ENCODE measurements at places on chromosomes 5 and 9. TPM values are rescaled to one million over a fixed set of nuclear protein-coding genes. Genes with fewer than 3 reads are reported as not detected.

The ADAMTS13 gene
- total RNA-seq: 1.7 TPM

GRCh38 chr5:87582149-87582548 lies 169.4 kb upstream of the CCNH start:
- no peak for DNase-seq

DNA sequence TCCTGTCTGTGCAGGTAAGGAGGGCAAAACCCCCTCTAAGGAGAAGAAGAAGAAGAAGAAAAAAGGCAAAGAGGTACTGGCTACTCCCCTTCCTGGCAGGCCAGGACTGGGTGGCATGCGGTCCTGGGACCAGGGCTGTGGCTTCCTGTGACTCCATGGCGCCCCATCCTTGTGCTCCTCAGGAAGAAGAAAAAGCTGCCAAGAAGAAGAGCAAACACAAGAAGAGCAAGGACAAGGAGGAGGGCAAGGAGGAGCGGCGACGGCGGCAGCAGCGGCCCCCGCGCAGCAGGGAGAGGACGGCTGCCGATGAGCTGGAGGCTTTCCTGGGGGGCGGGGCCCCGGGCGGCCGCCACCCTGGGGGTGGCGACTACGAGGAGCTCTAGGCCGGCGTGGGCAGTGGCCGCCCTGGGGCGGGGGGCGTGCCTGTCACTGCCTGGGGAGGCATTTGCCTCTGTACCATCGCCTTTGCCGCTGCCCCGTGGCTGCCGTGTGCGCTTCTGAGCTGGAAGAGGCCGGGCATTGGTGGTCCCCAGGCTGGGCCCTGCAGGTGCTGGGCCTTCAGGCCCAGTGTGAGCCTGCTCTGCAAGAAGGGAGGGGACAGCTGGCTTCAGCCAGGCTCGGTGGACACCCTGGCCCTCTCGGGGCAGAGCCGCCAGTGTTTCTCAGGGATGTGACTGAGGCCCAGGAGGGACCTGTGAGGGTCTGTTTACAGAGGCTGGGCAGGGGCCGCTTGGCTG lies 2.0 kb upstream of the AJM1 start:
- no peak for DNase-seq

DNA sequence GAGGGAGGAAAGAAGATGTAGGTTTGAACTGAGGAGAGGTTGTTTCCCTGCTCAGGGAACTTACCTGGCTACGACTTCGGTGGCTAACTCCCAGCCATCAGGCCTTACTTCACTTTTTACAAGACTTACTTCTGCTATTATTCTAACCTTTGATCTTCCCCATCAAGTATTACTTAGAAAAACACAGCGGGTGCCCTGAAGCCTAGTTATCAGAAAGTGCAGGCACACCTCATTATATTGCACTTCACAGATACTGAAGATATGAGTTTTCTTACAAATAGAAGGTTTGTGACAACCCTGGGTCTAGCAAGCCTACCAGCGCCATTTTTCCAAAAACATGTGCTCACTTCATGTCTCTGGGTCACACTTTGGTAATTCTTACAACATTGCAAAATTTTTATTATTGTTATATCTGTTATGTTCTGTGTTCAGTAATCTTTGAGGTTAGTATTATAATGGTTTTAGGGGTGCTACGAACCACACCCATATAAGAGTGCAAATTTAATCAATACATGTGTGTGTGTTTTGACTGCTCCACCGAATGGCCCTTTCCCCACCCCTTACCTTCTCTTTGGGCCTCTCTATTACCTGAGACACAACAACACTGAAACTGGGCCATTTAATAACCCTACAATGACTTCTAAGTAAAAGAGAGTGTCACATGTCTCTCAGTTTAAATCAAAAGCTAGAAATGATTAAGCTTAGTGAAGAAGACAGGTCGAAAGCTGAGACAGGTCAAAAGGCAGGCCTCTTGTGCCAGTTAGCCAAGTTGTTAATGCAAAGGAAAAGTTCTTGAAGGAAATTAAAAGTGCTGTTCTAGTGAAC lies 2102.7 kb upstream of the WWC1 start:
- no peak for DNase-seq

The HTR4 gene
- total RNA-seq: not detected
